ENCODE measurements at places on chromosomes 16 and 17. TPM values are rescaled to one million over a fixed set of nuclear protein-coding genes. Genes with fewer than 3 reads are reported as not detected.
A peak's percentile ranks its signal among the peaks of the same experiment; 100 is the strongest.

Gene CMTM2
- total RNA-seq: not detected

GRCh38 chr17:39014044-39014794 is 47.0 kb upstream of the FBXO47 start:
- H3K4me3 ChIP-seq: no peak overlapping the region
- H3K27me3 ChIP-seq: no peaks in the 10 kb centered on the region
- no peaks in the 10 kb centered on the region for H3K36me3 ChIP-seq

- H3K4me1 ChIP-seq: peaks cover 70% of the 10 kb centered on the region
- no peak overlapping the region for H3K4me3 ChIP-seq
- H3K36me3 ChIP-seq: peaks cover 79% of the 10 kb centered on the region
Measured at GRCh38 chr16:68072038-68072695, 13.0 kb upstream of the NFATC3 start.

- no peak overlapping the region for H3K4me3 ChIP-seq
- no peaks in the 10 kb centered on the region for H3K4me1 ChIP-seq
Measured at GRCh38 chr16:20318437-20318836, 8.9 kb downstream of the GP2 start.

- no peak overlapping the region for H3K27ac ChIP-seq
- peak; percentile 92 for DNase-seq
Measured at GRCh38 chr17:8185582-8186445, 4.2 kb downstream of the BORCS6 start.

DNA sequence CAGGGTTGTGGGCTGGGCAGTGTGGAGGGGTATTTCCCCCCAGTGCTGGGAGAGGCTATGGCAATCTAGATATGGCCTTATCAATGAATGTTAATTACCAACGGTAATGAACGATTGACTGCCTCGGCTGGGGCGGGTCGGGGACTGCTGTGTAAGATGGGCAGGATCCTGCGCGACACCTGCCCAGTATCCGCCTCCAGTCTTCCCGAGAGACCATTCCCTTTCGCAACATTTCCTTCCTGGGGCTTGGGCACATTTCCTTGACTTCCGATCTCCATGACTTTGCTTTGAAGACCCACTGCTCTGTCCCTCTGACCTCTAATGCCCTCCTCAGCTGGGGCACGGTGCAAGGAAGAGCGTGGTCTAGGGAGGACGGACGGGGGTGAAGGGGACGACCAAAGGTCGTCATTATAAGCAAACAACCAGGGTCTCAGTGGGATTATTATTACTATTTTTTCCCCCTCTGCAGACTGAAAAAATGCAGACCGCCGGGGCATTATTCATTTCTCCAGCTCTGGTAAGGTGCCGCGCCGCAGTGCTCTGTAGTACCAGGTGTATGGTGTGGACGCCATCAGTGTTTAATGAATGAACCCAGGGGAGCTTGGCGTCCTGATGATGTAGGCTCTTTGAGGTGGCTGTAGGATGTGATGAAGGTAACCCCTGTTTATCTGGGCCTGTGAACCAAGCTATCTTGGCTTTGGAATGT is 506 bp downstream of the ATP5MC1 start:
- H3K27ac ChIP-seq: peak overlapping the region; percentile 98
- peak; percentile 38 for DNase-seq
- H3K4me1 ChIP-seq: peaks cover 26% of the 10 kb centered on the region
- H3K27me3 ChIP-seq: no peaks in the 10 kb centered on the region
- H3K36me3 ChIP-seq: peaks cover 42% of the 10 kb centered on the region
- peak overlapping the region; percentile 94 for H3K4me3 ChIP-seq

- no peak overlapping the region for H3K27ac ChIP-seq
- H3K36me3 ChIP-seq: no peaks in the 10 kb centered on the region
- H3K27me3 ChIP-seq: peaks cover 5% of the 10 kb centered on the region
Measured at GRCh38 chr17:49445591-49445990, 30.9 kb upstream of the PHB1 start.

Gene PPY
- not detected for total RNA-seq

Gene CPHXL2
- total RNA-seq: not detected

DNA sequence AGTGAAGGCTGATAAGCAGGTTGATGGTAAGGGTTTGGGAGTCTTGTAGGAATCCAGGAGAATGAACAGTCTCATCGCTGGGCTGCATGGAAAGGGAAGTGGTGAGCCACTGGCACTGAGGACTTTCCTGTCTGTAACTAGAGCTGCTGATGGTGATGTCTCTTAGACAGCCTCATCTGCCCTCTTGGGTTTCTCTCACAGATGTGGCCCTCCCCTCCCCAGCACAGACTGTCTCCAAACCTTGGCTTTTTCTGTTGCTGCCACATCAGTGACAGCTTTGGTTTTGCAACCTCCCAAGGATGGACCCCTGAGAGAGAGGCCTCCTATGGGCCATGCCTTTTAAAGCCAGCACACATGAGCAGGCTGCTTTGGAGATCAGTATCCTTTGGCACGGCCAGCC is 16.9 kb downstream of the PLCG2 start:
- H3K4me1 ChIP-seq: peaks cover 32% of the 10 kb centered on the region
- DNase-seq: no peak
- H3K36me3 ChIP-seq: no peaks in the 10 kb centered on the region
- no peak overlapping the region for H3K27ac ChIP-seq
- H3K4me3 ChIP-seq: no peak overlapping the region

DNA sequence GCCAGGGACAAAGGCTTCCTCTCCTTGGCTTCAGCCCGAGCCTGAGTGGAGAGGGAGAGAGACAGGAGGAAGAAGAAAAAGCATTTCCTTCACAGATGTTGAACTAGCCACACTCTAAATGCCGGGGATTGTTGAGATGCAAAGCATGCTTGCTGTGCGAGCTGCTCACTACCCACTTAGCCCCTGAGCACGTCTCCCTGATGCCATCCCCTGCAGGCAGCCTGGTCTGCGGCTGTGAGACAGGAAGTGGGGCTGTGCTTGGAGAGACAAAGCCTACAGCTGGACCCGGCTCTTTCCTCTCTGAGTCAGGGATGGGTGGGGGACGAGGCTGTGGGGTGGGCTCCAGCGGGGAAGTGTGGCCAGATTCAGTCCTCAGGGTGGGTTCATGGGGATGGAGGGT is 13.7 kb downstream of the WNT9B start:
- H3K4me3 ChIP-seq: no peak overlapping the region
- H3K4me1 ChIP-seq: no peaks in the 10 kb centered on the region
- DNase-seq: peak; percentile 34
- no peak overlapping the region for H3K27ac ChIP-seq
- peaks cover 15% of the 10 kb centered on the region for H3K27me3 ChIP-seq
- no peaks in the 10 kb centered on the region for H3K36me3 ChIP-seq

Gene STAC2
- total RNA-seq: 0.47 TPM

Gene WDR45B
- total RNA-seq: 132 TPM

Measured in activated CD8-positive, alpha-beta T cell treated with anti-CD3 and anti-CD28 coated beads for 36 hours (primary cell).